T-helper 17 cell (primary cell): ENCODE measurements at places on chromosomes 5 and 9.

DNA sequence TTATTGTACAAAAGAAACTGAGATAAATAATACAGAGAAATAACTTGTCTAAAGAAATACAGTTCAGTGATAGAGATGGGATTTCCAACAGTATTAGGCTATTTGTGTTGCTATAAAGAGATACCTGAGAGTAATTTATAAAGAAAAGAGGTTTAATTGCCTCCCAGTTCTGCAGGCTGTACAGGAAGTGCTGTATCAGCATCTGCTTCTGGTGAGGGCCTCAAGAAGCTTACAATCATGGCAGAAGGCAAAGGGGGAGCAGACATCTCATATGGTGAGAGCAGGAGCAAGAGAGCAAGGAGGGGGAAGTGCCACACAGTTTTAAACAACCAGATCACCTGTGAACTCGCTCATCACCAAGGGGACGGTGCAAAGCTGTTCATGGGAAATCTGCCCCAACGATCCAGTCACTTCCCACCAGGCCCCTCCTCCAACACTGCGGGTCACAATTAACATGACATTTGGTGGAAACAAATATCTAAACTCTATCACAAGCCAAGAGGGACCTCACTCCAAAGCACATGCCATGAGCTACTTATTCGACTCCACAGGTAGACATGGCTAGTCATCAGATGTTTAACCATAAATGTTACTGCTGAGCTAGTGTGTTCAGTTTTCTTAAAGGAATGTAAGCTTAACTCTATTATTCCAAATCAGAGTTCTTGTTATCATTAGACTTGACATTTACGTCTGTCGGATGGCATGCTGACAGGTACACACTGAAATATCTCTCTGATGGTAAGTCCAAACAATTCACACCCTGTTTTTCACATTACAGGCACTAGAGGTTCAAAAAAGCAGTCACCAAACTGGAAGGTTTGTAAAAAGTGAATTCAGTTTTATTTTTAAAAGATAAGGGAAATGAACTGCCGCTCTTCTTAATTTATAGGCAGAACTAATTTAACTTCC lies 82.2 kb downstream of the AUH start:
- no peaks in the 10 kb centered on the region for H3K27me3 ChIP-seq
- no peak for DNase-seq
- peaks cover 8% of the 10 kb centered on the region for H3K4me1 ChIP-seq
- no peak overlapping the region for H3K27ac ChIP-seq
- no peak overlapping the region for H3K4me3 ChIP-seq

DNA sequence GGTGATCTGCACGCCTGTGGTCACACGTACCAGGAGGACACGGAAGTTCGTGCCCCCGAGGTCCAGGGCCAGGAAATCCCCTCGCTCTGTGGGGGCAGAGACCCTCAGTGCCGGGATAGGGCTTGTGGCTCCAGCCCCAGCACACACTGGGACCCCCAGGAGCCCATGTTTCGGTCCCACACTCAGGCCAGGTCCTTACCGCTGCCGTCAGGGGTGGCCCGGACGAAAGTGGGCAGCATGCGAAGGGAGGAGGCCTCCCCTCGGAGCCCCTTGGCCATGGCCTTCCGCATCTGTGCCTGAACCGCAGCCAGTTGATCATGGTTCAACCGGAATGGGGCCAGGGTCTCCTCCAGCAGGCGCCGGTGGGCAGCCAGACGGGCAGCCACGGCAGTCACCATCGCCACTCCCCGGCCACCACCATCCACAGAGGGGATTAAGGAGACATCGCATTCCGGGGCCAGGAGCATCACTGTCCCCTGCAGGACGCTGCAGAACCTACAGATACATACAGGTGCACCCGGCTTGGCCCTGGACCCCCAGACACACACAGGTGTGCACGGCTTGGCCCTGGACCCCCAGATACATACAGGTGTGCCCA lies 11.8 kb downstream of the HK3 start:
- H3K27ac ChIP-seq, result no peak overlapping the region
- peaks cover 13% of the 10 kb centered on the region for H3K4me1 ChIP-seq
- no peak for DNase-seq

- no peaks in the 10 kb centered on the region for H3K36me3 ChIP-seq
- no peaks in the 10 kb centered on the region for H3K27me3 ChIP-seq
- H3K27ac ChIP-seq, result no peak overlapping the region
- H3K4me3 ChIP-seq, result no peak overlapping the region
- H3K4me1 ChIP-seq, result no peaks in the 10 kb centered on the region
Measured at GRCh38 chr5:126543660-126544059, 51.4 kb downstream of the ALDH7A1 start.

DNA sequence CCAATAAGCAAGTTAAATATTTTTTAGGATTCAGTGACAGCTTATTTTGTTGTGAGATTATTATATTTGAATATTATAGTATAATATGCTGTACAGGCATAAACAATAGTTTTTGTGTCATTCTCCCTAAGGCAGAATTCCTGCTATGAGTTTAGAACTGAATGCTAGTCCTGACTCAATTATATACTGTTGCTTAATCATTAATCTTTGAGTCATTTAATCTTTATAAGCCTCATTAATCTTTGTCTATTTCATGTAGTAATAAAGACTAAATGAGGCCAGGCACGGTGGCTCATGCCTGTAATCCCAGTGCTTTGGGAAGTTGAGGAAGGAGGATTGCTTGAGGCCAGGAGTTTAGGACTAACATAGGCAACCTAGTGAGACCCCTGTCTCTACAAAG lies 3.6 kb upstream of the DCP2 start:
- H3K27ac ChIP-seq, result no peak overlapping the region
- peaks cover 5% of the 10 kb centered on the region for H3K36me3 ChIP-seq
- peaks cover 23% of the 10 kb centered on the region for H3K4me1 ChIP-seq

DNA sequence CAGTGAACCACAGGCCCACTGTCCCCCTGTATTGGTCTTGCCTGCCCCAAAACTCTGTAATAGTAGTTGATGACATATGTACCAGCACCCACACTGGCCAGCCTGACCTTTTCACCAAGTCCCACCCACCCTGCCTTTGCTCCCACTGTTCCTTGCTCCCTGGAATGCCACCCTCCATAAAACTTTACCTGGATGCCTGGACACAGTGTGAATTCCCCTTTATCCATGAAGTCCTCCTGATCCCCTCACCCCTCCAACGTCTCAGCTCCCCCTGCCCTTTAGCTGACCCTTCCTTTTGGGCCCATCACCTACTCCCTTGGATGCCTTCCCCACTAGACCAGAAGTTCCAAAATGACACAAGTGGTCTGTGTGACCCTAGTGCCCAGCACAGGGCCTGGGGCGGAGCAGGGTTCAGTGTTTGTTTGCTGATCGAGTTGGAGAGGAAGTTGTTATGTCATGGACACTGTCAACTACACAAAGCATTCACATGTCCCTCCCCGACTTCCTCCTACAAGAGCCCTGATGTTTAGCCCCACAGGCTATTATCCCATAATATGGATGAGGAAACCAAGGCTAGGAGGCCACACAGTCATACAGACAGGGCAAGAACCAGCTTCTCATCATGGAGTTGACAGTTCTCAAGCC lies 16.1 kb downstream of the AMBP start:
- DNase-seq, result no peak
- no peaks in the 10 kb centered on the region for H3K36me3 ChIP-seq
- H3K27ac ChIP-seq, result no peak overlapping the region
- H3K27me3 ChIP-seq, result peaks cover 46% of the 10 kb centered on the region
- no peak overlapping the region for H3K4me3 ChIP-seq

- no peaks in the 10 kb centered on the region for H3K4me1 ChIP-seq
- peaks cover 2% of the 10 kb centered on the region for H3K36me3 ChIP-seq
- peaks cover 12% of the 10 kb centered on the region for H3K27me3 ChIP-seq
Measured at GRCh38 chr5:31218978-31219377, 25.5 kb downstream of the CDH6 start.

DNA sequence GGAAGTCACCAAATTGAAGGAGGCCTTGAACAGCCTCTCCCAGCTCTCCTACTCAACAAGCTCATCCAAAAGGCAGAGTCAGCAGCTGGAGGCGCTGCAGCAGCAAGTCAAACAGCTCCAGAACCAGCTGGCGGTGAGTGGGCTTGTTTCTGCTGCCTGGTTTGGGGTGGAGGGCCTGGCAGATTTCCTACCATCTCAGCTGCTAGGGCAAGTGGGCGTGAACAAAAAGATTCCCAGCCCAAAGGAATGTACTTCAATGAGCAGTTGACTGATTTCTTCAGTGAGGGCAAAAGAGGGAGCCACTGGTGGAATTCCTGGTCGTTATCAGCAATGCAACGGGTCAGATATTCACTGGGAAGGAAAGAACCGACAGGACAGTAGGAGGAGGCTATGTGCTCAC lies 12.6 kb upstream of the TTC23L start:
- H3K27me3 ChIP-seq, result no peaks in the 10 kb centered on the region
- H3K4me1 ChIP-seq, result no peaks in the 10 kb centered on the region
- no peak overlapping the region for H3K4me3 ChIP-seq
- DNase-seq, result no peak
- no peak overlapping the region for H3K27ac ChIP-seq
- peaks cover 5% of the 10 kb centered on the region for H3K36me3 ChIP-seq

- H3K4me3 ChIP-seq, result no peak overlapping the region
- H3K4me1 ChIP-seq, result no peaks in the 10 kb centered on the region
- DNase-seq, result no peak
- H3K36me3 ChIP-seq, result no peaks in the 10 kb centered on the region
- H3K27ac ChIP-seq, result no peak overlapping the region
Measured at GRCh38 chr5:127351418-127351817, 60.8 kb downstream of the MEGF10 start.
